HFFc6 (cell line): ENCODE measurements at places on chromosomes 2 and 18.

DNA sequence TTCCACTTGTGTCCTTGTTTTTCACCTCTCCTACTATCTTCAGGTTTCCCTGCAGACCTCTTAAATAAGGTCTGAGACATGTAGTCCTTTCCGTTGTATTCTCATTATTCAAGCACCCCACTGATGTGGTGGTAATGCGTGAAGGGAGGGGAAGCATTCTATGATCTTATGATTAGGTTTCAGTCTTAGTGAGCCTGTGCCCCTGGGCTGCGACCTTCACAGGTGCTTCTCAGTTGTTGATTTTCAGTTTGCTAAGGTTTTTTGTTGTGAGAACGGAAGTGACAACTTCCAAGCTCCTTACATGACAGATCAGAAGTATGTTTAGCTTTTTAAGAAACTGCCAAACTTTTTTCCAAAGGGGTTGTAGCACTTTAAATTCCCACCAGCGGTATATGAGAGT lies 41.3 kb downstream of the VPS54 start:
- DNase-seq: no peak

- no peak for DNase-seq
These were observed 786.6 kb upstream of the CDH2 start for GRCh38 chr18:28963481-28963880.

DNA sequence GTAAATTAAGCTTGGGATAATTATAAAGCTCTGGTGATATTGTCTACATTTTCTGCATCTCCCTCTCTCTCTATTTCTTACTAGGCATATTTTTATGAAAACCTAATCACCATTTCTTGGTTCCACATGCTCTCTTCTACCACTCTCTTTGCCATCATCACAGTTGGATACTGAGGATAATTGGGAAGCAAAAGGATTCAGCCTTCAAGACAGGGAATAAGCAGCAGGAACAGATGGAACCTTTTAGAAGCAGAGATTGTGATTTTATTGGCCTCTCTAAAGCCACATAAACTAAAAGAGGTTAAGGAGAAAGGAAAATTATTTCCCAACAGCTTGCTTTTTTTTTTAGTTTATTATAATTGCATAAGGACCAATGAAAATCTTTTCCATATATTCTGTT lies 226.3 kb upstream of the SPHKAP start:
- DNase-seq: no peak

GRCh38 chr2:175282886-175283285 lies 101.4 kb upstream of the ATP5MC3 start:
- DNase-seq: no peak

DNA sequence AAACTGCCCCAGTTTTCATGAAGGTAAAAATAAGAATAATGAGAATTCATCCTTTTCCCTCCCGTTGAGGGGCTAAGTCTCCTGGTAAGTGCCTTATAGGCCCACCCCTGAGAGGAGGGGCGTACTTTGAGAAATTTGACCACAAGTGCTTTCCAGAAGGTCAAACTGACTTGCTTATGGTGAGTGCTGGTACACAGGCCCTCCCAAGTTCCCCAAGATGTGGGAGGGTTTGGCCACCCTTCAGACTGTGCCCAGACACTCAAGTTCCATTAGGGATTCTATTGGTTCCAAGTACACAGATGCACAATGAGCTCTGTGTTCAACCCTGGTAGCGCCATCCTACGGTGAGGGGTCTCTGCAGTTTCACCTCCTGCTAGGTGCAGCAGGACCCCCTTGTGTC lies 205.1 kb downstream of the CTIF start:
- no peak for DNase-seq

DNA sequence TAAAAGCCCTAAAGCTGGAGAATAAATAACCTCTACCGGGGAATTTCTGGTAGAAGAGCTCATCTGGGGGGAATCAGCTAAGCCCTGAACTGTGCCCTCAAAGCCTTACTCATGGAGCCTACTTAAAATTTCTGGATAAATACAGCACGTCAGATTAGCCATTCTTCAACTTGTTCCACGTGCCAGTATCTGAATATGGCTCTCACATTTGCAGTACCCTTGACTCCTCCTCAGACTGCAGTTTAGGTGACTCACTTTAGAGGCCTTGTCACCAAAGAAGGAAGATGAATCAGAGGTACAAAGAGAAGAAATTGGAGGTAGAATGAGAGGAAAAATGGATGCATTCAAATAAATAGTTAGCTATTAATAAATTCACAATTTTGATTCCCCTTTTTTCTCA lies 34.6 kb upstream of the POTEC start:
- DNase-seq: no peak

DNA sequence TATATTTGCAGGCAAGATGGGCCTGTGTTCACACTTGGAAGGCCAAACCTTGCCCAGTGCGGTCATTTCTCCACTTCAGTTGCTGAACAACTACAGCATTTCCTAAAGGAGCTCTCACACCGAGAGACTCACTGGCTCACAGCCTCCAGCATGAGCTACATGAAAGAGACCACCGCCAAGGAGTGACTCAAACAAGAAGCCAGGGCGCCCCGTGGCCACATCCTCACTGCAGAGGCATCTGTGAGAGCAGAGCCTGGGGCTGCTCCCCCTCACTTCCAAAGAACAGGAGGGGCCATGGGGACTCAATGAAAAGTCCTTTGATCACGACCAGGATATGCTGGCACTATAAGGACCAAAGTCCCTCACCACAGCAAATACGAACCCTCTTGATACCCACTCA lies 50.0 kb downstream of the TMEM163 start:
- DNase-seq: no peak

DNA sequence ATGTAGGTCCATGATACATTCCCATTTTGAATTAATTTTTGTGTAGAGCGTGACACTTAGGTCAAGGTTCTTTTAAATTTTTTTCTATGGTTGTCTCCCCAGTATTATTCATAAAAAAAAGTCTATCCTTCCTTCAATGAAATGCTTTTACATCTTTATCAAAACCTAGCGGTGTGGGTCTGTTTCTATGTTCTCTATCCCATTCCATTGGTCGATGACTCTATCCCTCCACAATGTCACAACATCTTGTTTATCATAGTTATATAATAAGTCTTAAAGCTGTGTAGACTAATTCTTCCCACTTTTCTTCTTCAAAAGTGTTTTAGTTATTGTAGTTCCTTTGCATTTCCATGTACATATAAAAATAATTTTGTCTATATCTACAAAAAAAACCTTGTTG lies 47.2 kb upstream of the GPR17 start:
- DNase-seq: no peak

DNA sequence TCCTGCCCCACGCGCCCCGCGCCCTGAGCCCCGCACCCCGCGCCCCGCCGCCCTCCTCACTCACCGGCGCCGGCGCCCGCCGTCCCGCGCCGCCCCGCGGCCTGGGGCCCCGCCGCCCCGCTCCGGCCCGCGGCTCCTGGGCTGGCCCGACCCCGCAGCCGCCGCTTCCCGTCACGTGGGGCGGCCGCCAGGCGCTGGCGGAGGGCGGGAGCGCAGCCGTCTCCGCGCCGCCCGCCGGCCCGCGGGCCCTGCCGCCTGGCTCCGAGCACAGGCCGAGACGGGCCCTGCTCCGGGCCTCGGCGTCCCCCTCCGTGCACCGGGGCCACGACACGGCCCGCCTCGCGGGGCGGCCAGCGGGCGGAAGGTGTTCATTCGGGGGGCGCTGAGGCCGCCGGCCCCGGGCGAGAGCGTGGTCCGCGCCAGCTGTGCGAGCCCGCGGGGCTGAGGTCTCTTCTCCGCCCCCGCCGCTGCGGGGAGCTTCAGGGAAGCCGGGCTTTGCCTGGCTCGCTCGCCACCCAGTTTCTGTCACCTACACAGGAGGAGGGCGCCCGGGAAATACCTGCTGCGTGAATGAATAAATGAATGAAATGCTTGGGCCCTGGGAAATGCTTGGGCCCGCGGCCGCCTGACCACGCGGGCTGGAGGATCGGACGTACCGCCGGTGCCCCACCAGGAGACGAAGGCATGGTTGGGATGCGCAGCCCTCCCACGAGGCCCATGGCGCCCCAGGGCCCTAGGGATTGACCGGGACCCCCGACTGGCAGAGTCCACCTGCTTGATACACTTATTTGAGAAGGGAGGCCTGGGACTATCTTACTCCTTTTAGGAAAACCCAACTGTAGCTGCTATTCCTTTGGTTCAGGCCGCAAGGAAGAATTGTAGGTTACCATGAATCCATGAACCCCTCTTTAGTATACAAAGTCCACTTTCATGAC lies at the start of gene TGFBRAP1:
Gene TGFBRAP1 (minus strand): TSS at position 175 of the 935 bp plus-strand sequence. CDS start 21,434 bp downstream, outside the sequence.
- no peak for DNase-seq

GRCh38 chr2:85558160-85558559 lies 3.1 kb downstream of the GGCX start:
- DNase-seq: no peak

DNA sequence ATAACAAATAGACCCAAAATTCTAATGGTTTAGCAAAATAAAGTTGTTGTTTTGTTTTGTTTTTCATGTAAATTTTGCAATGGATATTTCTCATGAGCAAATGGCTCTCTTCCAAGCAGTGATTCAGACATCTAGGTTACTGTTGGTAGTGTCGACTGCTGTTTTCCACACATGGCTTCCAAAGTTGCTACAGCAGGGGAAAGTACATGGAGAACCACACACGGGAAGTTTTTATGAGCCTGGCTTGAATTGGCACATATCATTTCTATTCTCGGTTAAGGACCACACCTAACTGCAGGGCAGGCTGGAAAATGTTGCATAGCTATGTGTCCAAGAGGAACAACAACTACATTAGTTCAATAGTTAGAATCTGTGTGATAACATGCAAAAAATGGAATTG lies 262.1 kb downstream of the GALNT13 start:
- DNase-seq: no peak

DNA sequence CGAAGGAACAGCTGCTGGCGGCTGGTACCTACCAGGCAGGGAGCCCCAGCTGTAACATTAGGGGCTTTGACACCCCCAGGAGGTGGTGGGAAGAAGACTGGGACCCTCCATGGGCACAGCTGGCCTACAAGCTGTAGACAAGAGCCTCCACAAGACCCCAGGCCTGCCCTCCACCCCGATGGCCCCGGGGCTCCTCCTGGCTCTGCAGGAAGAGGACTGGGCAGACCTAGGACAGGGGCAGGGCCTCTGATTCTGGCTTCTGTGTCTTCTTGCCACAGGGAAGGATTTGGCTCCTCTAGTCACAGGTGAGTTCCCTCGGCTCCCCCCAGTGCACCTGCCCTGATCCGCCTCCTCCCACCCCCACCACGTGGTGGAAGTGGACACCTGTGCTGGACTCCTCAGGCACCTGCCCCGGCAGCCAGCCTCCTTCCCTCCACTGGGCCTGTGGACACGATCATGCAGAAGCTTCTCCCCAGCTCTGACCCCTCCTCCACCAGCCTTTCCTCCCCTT lies 53.4 kb upstream of the ODC1 start:
- no peak for DNase-seq
